ENCODE measurements at places on chromosomes 12 and 14.
A peak's percentile ranks its signal among the peaks of the same experiment; 100 is the strongest.

DNA sequence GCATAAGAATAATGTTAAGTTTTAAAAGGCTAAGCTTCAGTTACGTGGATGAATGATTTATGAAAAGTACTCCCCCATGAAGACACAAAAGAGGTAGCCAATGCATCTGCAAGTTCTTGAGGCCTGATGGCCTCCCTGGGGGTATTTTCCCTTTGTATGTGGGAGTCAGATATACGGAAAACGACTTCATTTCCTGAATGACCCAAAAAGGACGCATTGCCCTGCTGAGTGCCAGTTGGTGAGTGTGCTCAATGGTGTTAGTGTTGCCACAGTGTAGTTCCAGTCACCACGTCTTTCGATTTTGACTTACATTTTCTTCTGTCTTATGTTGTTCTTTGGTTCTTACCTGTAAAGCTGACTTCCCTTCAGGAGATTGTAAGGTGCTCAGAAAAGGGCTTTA lies 8.0 kb downstream of the ETV6 start:
- DNase-seq = peak; percentile 66

- DNase-seq = no peak
Measured at GRCh38 chr12:25994901-25995625, 36.6 kb downstream of the RASSF8 start.

DNA sequence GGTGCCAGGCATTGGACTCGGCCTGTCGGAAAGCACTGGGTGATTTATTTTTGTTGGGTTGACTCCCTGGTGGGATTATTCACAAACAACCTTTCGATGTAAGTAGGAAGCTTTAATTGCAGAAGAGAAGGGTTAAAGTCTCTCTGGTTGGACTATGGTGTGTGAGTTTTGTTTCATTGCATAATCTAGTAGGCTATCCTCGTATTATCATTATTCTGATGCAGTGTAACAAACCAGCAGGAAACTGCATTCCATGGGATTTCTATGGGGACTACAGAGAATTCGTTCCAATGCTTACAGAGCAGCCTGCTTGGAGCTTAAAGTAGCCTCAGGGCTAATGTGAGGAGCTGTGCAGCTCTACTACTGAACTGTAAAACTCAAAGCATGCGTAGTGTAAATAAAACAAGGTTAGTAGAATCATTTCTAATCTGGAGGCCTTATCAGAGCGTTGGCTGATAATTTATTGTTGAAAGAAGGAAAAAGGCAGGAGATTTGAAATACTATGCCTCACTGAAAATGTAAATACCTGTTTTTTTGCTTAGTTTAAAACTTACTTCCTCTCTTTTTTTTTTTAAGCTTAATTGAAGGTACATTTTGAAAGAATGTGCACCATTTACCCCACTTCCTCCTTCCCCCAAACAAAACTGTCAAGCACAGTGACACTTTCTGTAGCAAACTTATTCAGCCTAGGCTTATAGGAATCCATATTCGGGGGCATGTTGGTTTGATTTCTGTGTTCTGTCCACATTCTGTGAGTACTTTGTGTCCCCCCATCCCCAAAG lies 226.7 kb downstream of the NPAS3 start:
- no peak for DNase-seq

GRCh38 chr12:121970581-121971300 lies 50.9 kb upstream of the BCL7A start:
- peak; percentile 63 for DNase-seq

GRCh38 chr12:118053071-118053985 lies 7.7 kb downstream of the WSB2 start:
- no peak for DNase-seq

DNA sequence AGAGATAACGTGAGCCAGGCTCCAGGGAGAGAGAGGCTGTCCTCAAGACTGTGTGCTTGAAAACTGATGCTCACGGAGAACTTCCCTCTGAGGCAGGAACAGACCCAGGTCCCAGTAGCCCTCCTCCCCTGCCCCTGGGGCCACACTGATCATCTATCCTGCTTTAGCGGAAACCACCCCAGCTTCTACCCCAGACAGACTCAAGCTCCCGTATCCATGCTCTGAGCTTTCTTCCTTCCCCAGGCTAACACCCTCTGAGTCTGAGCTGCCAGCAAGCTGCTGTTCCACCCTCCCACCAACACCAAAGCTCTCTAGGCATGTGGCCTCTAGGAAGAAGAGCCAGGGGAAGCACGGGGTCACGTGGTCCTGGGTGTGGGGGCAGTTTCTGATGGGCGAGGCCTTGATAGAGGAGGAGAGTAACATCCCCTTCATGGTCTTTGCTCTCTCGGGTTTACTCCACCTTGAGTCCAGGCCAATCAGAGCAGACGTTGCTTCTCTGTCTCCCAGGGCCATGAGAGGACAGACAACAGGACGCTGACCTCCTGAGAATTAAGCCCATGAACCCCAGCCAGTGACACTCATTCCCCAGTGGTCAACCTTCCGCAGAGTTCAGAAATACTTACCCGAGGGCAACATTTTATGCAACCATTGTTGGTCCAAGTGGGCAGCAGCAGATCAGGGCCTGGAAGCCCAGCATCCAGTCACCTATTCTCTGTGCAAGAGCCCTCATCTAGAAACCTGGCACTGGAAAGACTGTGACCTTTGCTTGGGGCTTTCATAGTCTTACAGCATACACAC lies 1.4 kb downstream of the PCK2 start:
- DNase-seq = peak; percentile 90

DNA sequence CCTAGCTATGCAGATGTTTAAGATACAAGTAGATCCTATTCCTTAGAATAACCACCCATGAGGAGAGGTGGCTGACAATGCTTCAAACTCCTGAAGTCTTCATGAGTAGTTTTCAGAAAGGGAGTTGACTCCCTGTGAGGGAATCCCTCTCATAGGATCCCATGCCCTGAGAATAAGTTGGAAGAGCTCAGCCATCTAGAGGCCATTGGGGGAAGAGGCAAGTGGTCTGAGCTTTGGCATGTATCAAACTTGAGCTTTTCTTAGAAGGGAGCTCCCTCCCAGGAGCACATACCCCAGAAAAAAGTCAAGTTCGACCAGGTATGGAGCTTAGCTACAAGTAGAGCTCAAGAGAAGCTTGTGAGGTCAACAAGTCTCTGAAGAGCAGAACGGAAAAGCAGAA lies 165.7 kb upstream of the RBM19 start:
- no peak for DNase-seq

- DNase-seq = no peak
Measured at GRCh38 chr12:27014859-27015729, 910 bp upstream of the TM7SF3 start.

DNA sequence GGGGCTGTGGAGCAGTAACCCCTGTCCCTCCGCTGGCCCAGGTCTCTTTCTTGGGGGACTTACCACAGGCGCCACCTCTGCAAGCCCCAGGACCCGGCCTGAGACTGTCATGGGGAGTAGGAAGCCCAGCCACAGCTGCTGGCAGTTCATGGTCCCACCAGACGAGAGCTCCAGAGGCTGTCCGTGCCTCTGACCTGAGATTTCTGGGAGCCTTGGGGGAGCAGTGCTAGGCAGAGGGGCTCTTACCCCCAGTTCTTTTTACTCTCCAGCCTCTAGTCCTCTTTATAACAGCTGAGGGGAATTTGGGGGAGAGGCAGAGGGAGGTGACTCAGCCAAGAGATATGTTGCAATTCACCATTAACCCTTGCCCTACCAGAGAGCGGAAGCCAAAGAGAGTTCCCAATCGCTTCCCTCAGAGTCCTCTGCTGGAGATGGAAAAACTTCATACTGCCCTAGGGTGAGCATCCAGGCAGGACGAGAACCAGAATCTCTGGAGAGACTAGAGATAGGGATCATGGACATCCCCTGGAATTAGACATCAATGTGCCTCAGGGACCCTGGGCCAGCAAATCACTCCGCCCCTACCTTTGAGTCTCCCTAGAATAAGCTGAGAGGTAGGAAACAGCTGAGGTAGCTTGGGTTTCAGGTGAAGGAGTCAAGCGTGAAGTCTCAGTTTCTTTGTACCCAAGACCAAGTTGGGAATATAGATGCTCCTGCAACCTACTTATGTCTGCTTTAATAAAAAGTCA lies at the start of gene MMP19:
Gene MMP19, minus strand, starts transcription at position 256 of the 749 bp plus-strand sequence. Its CDS starts 106 bp downstream, at position 150.
- DNase-seq = peak; percentile 85

- DNase-seq = no peak
Measured at GRCh38 chr14:58987591-58987990, 200.9 kb upstream of the DAAM1 start.

- no peak for DNase-seq
Measured at GRCh38 chr14:69226178-69226577, 33.8 kb upstream of the GALNT16 start.

DNA sequence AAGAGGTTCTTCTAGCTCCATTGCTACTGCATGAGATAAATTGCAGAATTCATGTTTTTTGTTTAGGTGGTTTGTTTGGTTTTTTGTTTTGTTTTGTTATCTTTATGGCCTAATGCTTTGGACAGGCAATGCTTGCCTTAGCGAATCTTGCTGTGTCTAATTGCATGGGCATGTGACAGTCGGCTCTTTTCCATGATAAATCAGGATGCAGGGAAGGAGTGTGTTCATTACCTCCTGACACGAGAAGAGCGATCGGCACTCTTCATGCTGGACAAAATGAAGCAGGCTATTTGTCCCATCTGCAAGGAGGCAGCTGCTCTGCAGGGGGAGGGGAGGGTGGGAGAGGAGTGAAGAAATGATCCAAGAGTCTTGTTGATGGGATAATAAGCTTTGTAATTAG lies 6.5 kb downstream of the CCDC60 start:
- no peak for DNase-seq

- DNase-seq = peak; percentile 49
Measured at GRCh38 chr14:105488781-105489541, 2.1 kb upstream of the TEDC1 start.

DNA sequence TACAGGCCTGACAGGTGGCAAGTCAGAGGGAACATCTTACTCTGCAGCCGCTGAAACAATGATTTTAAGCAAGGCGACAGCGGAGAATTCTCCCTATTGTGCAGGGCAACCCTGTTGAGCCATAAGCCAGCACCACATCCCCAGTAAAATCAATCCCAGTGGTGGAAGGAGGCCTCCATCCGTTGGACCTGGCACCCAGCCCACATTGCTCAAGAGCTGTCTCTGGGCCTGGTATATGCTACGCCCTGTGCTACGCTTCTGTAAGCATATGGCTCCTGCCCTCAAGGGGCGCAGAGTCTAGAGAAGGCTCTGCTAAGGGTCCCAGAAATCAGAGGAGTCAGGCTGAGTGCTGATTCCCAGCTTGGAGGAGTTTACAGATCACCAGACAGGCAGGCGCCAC lies 265.5 kb downstream of the CACNA1C start:
- DNase-seq = no peak

- DNase-seq = no peak
Measured at GRCh38 chr12:108076556-108076955, 52.5 kb upstream of the WSCD2 start.

- DNase-seq = no peak
Measured at GRCh38 chr14:34023824-34024767, 73.2 kb upstream of the EGLN3 start.

GRCh38 chr12:56230432-56231183 lies 757 bp downstream of the SLC39A5 start:
- no peak for DNase-seq

GRCh38 chr12:79001404-79001803 lies 136.8 kb downstream of the SYT1 start:
- no peak for DNase-seq

GRCh38 chr12:46573347-46573658 lies 200.7 kb upstream of the SLC38A2 start:
- DNase-seq = no peak

- DNase-seq = no peak
Measured at GRCh38 chr14:89757313-89757939, 197.1 kb downstream of the EFCAB11 start.

DNA sequence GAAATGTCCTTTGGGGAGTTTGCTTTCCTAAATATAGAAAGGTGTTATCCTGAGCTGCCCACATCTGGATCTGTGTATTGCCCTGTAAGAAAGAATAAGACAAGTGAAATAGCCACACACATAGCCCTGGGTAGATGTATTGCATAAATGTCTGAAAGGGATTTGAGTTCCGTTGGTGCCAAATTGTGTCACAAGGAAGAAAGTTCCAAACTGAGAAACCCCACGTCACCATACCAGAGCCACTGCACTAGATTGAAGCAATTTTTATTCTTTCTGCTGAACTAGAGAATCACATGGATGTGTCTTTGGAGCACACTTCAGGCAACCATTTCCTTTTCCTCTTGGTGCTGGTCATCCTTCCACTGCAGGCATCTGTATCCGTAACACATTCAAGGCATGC lies 5.0 kb downstream of the RNASE9 start:
- peak; percentile 44 for DNase-seq

GRCh38 chr14:54981698-54982097 lies 45.2 kb downstream of the WDHD1 start:
- DNase-seq = peak; percentile 23

DNA sequence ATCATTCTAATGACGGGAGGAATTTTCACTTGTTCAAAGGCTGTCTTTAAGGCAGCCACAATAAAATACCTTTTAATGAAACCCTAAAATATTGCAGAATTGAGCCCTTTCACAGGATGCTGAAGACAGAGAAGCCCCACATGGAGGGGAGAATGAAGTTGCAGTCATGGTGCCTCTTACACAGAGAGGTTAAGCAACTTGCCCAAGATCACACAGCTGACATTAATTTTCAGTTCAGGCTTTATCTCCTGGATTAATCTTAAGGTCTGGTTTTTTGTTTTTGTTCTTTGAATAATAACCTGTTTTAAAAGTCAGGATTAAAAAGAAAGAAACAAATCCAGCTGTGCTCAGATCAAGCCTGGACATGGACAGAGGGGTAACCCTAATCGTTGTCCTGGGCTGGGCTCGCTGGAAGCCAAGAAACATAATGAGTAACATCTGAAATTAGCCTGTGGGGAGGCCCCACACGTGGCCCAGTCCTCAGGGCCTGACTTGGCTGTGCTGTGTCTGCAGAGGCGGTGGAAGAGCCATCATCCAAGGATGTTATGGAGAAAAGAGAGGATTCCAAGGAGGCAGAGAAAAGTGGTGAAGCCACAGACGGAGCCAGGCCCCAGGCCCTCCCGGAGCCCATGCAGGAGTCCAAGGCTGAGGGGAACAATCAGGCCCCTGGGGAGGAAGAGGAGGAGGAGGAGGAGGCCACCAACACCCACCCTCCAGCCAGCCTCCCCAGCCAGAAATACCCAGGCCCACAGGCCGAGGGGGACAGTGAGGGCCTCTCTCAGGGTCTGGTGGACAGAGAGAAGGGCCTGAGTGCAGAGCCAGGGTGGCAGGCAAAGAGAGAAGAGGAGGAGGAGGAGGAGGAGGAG lies 8.0 kb downstream of the CHGA start:
- no peak for DNase-seq

DNA sequence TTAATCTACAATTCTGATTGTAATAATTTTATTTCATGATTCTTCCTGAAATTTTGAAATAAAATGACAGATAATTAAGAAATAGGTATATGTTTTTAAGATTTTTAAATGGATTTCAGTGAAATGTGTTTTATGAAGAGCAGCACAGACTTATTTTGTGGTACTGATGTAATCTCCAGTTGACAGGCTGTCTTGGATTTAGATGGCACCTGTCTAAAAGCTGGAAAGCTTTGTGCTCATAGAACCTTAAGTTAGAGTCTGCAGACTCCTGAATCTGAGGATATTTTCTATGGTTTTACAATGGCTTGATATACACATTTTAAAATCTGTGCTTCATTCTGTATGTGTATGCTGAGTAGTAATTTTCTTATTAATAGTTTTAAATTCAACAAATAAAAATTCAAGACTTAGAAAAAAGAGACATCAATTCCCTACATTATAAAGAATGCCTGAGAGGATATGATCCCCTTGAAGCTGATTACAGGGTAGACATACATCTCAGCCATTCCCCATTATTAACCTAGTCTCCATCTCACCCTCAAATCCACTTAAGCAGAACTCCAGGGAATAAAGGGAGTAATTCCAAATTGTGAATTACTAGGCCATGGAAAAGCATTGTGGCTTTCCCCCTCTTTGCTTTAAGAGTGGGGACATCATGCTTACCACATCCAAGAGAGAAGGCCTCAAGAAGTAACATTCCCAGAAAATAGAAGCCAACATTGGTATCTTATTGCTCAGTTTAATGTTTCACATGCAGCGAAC lies 33.7 kb upstream of the ACSS3 start:
- no peak for DNase-seq
